Ascending aorta (tissue), 2 donors: ENCODE measurements at places on chromosomes 6 and 20. TPM values are rescaled to one million over a fixed set of nuclear protein-coding genes. Genes with fewer than 3 reads are reported as not detected.

DNA sequence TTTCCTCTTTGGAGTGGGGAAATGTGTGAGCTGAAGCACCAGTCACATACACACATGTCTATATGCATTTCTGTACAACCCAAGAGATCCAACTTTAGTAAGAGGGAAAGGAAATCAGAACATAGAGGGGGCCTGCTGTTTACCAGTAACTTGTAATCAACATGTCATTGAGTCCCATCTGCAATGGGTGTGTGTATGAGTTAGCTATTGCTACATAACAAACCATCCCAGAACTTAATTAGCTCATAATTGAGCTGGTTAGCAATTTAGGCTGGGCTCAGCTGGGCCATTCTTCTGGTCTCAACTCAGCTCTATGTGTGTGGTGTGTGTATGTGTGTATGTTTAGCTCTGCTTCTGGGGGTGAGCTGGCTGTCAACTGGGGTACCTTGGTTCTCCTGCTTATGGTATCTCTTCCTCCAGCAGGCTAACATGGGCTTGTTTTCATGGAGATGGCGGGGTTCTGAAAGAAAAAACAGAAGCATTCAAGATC, 10.3 kb upstream of the RPP40 start:
- H3K27ac ChIP-seq: no peak overlapping the region
- H3K36me3 ChIP-seq: no peaks in the 10 kb centered on the region
- DNase-seq: no peak
- no peaks in the 10 kb centered on the region for H3K27me3 ChIP-seq

Gene FAXC
- not detected for total RNA-seq

Gene SLC17A5
- total RNA-seq: 23.2 TPM

GRCh38 chr6:165917576-165917975, 250.1 kb downstream of the TBXT start:
- no peaks in the 10 kb centered on the region for H3K27me3 ChIP-seq
- H3K4me3 ChIP-seq: no peak overlapping the region
- no peak overlapping the region for H3K27ac ChIP-seq
- no peak for DNase-seq
- no peaks in the 10 kb centered on the region for H3K4me1 ChIP-seq

GRCh38 chr20:15364781-15365180, 1027.4 kb upstream of the FLRT3 start:
- no peaks in the 10 kb centered on the region for H3K27me3 ChIP-seq
- H3K4me3 ChIP-seq: no peak overlapping the region
- H3K27ac ChIP-seq: no peak overlapping the region
- H3K4me1 ChIP-seq: no peaks in the 10 kb centered on the region
- H3K36me3 ChIP-seq: no peaks in the 10 kb centered on the region

Gene LRRC1
- total RNA-seq: 16.3 TPM

GRCh38 chr20:52076164-52076563, 115.4 kb downstream of the ZFP64 start:
- no peaks in the 10 kb centered on the region for H3K4me1 ChIP-seq
- H3K36me3 ChIP-seq: no peaks in the 10 kb centered on the region
- no peak for DNase-seq
- no peak overlapping the region for H3K27ac ChIP-seq
- H3K27me3 ChIP-seq: no peaks in the 10 kb centered on the region

DNA sequence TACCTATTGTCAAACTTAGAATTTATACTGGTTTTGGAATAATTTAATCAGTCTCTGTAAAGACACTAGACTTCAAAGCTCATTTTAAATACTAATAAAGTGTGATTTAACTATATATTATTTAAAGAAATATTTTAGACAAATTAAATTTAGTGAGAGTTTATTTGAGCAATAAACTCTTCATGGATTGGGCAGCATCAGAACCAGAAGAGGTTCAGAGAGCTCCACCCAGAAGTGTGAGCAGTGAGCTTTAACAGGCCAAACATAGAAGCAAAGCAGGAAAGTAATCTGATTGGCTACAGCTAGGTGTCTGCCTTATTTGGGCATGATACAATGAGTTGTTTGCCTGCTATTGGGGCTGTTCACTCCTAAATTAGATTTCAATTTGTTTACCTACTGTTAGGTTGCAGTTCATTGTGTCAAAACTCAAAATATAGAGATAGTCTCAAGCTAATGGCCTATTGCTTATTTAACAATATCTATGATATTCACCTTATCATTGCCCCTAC, 355.1 kb upstream of the RNF217 start:
- H3K36me3 ChIP-seq: no peaks in the 10 kb centered on the region
- DNase-seq: no peak
- H3K4me3 ChIP-seq: no peak overlapping the region
- H3K27me3 ChIP-seq: no peaks in the 10 kb centered on the region
- no peaks in the 10 kb centered on the region for H3K4me1 ChIP-seq
- H3K27ac ChIP-seq: no peak overlapping the region

GRCh38 chr20:58665606-58666005, 14.5 kb downstream of the STX16 start:
- H3K4me3 ChIP-seq: no peak overlapping the region
- no peak overlapping the region for H3K27ac ChIP-seq
- H3K36me3 ChIP-seq: peaks cover 45% of the 10 kb centered on the region
- H3K27me3 ChIP-seq: no peaks in the 10 kb centered on the region

DNA sequence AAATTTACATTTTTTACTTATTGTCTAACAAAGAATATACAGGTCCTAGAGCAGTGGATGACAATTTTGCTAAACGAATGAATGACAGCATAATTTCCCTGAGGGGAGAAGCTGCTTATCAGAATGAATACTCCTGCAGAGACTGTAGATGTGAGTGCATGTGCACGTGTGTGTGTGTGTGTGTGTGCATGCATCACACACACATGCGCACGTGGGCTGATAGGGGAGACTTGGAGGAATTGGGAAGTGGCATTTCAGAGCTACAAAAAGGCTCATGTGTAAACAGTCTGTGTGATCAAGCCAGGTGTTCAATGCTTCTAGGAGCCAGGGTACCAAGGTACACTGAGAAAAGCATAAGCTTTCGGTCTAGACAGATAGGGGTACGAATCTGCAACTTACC, 93.5 kb upstream of the SASH1 start:
- no peaks in the 10 kb centered on the region for H3K36me3 ChIP-seq
- peaks cover 30% of the 10 kb centered on the region for H3K4me1 ChIP-seq
- H3K4me3 ChIP-seq: no peak overlapping the region

Gene LGSN
- total RNA-seq: not detected

GRCh38 chr20:5100684-5101347, 18.9 kb downstream of the PCNA start:
- no peaks in the 10 kb centered on the region for H3K4me1 ChIP-seq
- H3K27ac ChIP-seq: peak overlapping the region; percentile 49
- no peak overlapping the region for H3K4me3 ChIP-seq
- peaks cover 72% of the 10 kb centered on the region for H3K36me3 ChIP-seq
- no peaks in the 10 kb centered on the region for H3K27me3 ChIP-seq

Gene TMEM170B
- 0.53 TPM for total RNA-seq

GRCh38 chr20:45588800-45589199, 9.7 kb upstream of the WFDC8 start:
- no peaks in the 10 kb centered on the region for H3K4me1 ChIP-seq
- no peak overlapping the region for H3K4me3 ChIP-seq
- no peak for DNase-seq
- no peaks in the 10 kb centered on the region for H3K36me3 ChIP-seq
- H3K27ac ChIP-seq: no peak overlapping the region

DNA sequence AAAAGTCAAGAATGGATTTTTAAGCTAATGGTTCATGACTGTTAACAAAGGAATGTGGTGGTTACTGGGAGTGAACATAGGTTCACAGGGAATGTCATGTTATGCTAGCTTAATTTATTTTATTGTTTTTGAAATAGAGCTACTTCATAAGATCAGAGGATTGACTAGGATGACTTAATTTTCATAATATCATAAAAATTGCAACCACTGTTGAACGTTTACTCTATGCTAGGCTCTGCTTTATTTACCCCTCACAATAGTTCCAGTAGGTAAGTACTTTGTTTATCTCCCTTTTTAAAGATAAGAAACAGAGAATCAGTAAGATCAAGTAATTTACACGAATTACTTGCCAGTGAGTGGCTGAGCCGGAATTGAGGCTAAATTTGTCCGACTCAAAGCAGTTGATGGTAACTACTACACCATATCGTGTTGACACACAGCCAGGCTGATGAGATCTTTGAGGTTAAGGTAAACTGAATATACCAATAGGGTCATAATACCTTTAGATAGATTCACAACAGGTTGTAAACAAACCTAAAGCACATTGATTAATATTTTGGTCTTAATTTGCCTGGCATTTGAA, 194.6 kb upstream of the CITED2 start:
- H3K4me1 ChIP-seq: no peaks in the 10 kb centered on the region
- no peak for DNase-seq

DNA sequence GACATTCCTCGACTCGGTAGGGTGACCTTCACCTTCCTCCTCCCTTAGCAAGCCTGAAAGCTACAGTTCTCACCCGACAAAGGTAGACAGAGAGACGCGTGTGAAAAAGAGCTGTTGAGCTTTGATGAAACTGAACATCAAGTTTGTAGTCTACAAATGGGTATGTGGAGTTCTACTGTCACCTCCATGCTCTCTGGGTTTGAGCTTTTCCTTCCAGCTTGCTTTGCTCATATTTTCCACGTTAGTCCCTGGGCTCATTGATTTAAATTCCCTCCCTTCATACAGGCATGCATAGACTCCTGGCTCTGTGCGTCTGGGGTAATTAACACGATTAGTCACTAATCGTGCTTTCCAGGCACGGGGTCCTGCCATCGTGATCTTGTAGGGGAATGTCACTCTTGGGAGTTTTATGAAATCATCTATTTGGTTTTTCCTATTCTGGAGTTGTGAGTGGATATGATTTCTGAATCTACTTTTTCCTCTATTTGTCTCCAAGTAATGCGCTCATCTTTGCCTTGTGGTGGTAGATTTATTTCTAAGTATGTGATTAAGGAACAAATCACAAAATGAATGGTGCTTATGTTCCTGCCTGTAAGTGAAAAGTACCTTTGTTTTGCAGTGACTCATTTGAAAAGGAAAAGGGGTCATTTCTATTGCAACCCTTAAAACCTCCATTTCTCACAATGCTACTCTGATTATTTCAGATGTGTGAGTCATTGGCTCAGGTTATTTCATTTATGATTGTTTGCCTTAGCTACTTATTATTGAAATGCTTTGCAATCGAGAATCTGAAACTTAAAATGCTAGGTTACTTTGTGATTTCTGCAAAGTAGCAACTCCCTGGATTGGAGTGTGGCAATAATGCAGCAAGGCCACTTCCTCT, 154.6 kb downstream of the ZDHHC14 start:
- H3K27me3 ChIP-seq: no peaks in the 10 kb centered on the region
- no peak overlapping the region for H3K27ac ChIP-seq
- H3K4me1 ChIP-seq: peaks cover 6% of the 10 kb centered on the region
- no peak overlapping the region for H3K4me3 ChIP-seq
- no peaks in the 10 kb centered on the region for H3K36me3 ChIP-seq

Gene ZBTB46
- 39.5 TPM for total RNA-seq

Gene THBS2
- total RNA-seq: 709 TPM

DNA sequence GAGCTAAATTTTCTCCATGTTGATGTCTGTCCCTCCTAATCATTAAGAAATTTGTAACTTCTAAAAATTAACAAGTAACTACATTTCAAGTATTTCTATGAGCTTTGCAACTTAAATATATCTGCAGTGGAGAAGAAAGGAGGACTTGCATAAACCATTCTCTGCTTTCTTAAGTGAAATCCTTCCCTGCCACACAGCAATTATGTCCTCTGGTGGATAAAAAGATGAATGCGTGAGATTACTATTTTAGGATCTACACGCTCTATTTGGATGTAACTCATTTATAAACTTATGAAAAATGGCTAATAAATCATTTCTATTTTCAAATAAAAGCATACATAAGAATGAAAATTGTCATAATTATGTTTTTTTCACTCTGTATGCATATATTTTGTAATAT, 338.0 kb upstream of the PTCHD4 start:
- H3K27ac ChIP-seq: no peak overlapping the region
- no peak overlapping the region for H3K4me3 ChIP-seq
- no peaks in the 10 kb centered on the region for H3K36me3 ChIP-seq
- DNase-seq: no peak
- no peaks in the 10 kb centered on the region for H3K27me3 ChIP-seq
- H3K4me1 ChIP-seq: no peaks in the 10 kb centered on the region

- H3K4me1 ChIP-seq: no peaks in the 10 kb centered on the region
- no peak overlapping the region for H3K4me3 ChIP-seq
- H3K36me3 ChIP-seq: no peaks in the 10 kb centered on the region
These were observed 10.8 kb upstream of the SMIM29 start for GRCh38 chr6:34259529-34260069.

DNA sequence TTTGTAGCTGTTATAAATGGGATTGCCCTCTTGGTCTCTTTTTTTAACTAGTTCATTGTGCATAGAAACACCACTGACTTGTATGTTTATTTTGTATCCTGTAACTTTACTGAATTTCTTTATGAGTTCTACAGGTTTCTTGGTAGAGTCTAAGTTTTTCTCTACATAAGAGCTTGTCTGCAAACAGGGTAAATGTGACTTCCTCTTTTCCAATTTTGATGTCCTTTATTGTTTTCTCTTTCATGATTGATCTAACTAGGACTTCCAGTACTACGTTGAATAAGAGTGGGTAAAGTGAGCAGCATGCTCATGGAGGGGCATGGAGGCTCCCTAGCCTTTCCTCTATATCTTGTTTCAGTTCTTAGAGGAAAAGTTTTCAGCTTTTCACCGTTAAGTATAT, 3.0 kb upstream of the WFDC10A start:
- H3K36me3 ChIP-seq: no peaks in the 10 kb centered on the region
- DNase-seq: no peak
- no peak overlapping the region for H3K27ac ChIP-seq
- no peak overlapping the region for H3K4me3 ChIP-seq
- no peaks in the 10 kb centered on the region for H3K27me3 ChIP-seq

GRCh38 chr6:25652007-25652515, at the start of gene SCGN:
SCGN (plus strand) TSS chr6:25652215; CDS start chr6:25652404, 189 bp downstream.
- H3K4me1 ChIP-seq: no peaks in the 10 kb centered on the region
- H3K36me3 ChIP-seq: no peaks in the 10 kb centered on the region
- H3K27me3 ChIP-seq: no peaks in the 10 kb centered on the region
- peak; percentile 65 for DNase-seq
- no peak within 1 kb of the TSS for H3K27ac ChIP-seq
- no peak within 1 kb of the TSS for H3K4me3 ChIP-seq

DNA sequence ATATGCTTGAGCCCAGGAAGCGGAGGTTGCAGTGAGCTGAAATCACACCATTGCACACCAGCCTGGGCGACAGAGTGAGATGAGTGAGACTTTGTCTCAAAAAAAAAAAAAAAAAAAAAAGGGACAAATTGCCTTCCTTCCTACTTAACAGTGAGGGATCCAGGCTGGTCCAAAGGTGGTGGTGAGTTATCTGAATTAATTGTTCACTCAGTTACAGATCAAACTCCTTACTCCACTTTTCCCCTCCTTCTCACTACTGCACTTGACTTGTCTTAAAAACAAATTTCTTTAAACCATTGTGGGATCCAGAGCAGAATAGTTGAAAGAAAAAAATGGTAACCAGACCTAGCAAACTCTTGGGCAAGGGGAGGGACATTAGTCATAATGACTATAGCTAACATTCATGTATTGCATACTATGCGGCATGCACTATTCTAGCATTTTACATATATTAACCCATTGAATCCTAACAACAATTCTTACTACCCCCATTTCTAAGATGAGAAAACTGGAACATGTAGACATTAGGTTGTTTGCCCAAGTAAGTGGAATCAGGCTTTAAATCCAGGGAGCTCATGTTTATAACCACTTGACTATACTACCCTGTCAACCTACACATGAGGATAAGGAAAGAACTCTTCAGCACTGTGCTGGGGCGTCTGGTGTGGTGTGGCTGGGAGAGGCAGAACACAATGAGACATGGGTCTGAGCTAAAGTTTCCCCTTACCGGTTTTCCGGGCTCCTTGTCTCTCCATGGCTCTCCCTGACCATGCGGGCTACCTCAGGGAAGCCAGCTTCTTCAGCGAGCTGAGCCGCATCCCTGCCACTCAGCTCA, 1.5 kb downstream of the GPANK1 start:
- peaks cover 18% of the 10 kb centered on the region for H3K36me3 ChIP-seq
- no peaks in the 10 kb centered on the region for H3K27me3 ChIP-seq
- H3K4me3 ChIP-seq: peak overlapping the region; percentile 97
- H3K27ac ChIP-seq: peak overlapping the region; percentile 91

Gene TNFRSF6B
- total RNA-seq: 119 TPM
